Activated CD4-positive, alpha-beta T cell treated with anti-CD3 and anti-CD28 coated beads for 4 hours (primary cell): ENCODE measurements at places on chromosomes 7 and 10.

DNA sequence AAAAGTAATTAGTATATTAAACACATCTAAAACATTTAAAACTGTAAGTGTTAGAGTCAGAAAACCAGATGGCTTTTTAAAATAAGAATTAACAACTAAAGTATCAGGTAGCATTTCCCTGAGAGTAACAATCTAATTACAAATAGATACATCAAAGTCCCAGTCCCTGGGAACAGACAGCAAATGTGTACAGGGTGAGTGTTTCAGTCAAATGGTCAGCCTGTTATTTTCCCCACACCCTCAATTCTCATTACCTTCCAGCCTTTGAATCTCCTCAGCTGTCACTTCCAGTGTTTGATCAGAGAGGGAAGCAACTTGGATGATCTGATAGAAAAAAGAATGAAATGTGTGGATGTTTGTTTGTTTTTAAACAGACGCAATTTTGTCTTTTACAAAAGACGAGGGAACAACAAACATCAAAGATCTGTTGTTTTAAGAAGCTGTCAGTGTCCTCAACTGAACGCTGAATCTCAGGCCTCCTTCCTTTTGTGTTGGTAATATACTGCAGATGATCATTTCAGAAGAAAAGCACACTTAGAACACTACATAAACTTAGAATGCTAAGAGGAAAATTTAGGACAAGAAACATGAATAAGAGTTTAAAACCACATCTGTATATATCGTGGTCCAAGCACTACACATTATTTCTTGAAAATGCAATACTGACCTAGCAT lies 29.8 kb downstream of the CEP41 start:
- no peak for DNase-seq

GRCh38 chr7:103989785-103990767 lies 618 bp upstream of the RELN start:
- DNase-seq, result no peak

GRCh38 chr7:131527456-131527855 lies 29.0 kb downstream of the PODXL start:
- DNase-seq, result no peak

DNA sequence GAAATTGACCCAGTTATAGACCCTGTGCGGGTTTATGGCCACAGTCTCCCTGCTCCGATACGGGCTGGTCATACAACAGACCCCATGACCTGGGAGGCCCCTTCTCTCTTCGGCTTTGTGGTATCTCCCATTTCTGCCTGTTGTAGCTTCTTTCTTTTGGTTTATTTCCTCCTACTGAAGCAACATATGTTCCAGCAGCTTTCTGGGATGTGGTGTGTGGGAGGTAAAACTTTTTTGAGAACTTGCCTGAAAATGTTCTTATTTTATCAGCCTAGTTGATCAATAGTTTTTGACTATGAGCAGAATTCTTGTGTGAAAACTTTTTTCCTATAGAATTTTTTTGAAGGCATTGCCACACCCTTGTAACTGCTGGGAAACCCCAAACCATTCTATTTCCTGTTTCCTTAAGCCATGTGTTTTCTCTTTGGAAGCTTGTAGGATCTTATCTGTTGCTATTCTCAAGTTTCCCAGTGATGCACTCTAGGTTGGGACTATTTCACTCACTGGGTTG lies 80.0 kb downstream of the DAGLB start:
- no peak for DNase-seq

DNA sequence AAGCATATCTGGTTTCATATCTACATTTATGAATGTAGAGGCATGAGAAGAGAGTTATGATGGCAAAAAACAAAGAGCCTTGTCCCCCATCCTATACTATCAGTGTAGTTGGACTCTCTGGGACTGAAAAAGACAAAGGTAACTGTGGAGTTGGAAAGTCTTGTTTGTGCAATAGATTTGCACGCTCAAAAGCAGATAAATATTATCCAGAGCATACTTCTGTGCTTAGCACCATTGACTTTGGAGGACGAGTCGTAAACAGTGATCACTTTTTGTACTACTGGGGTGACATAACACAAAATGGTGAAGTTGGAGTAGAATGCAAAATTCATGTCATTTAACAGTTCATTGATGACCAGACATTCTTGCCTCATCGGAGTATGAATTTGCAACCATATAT lies 85.2 kb upstream of the EGFR start:
- no peak for DNase-seq

GRCh38 chr7:24963218-24963617 lies 16.8 kb downstream of the OSBPL3 start:
- DNase-seq, result peak; percentile 16

DNA sequence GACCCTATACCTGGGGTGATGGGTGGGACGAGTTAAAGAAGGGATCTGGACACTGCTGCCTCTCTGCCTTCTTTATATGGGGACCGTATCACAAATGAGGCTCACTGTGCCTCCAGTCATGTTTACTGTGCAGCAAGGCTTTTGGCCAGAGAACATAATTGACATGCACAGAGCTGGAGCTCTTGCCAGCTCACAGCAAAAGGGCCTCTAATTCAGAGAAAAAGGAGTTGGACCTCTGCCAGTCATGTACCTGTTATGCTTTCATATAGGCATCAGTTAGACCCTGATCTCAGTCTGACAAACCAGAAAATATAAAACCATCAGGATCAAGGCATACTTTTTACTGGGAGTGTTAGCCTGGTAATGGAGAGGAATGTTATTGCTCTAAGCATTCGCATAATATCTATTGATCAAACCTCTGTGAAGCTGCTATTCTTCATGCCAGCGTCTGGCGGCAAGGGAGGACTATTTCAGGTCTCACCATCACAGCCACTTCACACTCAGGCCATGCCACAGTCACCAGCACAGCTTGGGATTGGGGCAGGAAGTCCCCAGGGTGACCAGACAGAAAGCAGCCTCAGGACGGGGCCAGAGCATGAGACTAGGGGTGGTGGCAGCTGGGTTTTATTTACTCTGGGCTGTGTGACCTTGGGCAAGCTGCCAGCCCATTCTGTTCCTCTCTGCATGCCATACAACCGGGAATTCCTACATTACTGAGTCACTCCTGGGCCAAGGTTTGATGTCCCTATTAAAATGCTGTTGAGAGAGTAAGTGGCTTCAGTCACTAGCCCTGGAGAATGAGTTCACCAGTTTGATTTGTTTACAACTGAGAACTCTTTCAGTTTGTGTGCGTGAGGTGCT lies 90.1 kb downstream of the NPSR1 start:
- DNase-seq, result no peak

GRCh38 chr10:734481-734880 lies 45.0 kb upstream of the DIP2C start:
- DNase-seq, result no peak

DNA sequence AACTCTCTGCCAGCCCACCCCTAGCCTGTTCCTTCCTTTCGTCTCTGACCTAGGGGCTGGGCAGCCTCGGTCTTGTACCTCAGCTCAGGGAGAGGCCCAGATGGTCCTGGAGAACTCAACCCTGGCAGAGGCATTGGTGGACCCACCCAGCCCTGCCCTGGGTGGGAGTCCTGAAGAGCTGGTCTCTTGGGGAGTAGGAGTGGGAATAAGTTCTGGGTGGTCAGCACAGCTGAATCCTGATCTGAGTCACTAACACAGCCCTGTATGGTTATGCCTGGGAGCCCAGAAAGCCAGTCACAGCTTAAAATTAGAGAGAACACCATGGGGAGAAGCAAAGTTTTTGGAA lies 84.0 kb downstream of the SORBS1 start:
- no peak for DNase-seq

- no peak for DNase-seq
Observed at GRCh38 chr7:41536122-41536872, 166.6 kb downstream of the INHBA start.

DNA sequence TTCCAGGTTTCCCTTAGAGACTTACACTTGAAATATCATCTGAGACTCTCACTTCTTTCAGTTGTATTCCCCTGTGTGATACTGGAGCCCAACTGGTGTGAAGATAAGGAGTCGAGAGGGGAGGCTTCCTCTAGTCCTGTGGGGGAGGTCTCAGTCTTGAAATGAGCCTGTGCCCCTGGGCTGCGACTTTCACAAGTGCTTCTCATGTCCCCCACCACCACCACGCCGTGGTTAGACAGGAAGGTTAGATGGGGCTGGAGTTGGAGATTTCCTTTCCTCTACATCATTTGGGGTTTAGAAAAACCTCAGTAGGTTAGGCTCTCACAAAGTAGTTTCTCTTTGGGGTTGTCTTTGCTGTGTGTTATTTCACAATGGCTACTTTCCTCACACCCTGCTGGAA lies 25.6 kb upstream of the MKX start:
- DNase-seq, result no peak

GRCh38 chr7:158284121-158284520 lies 303.5 kb downstream of the PTPRN2 start:
- DNase-seq, result no peak

DNA sequence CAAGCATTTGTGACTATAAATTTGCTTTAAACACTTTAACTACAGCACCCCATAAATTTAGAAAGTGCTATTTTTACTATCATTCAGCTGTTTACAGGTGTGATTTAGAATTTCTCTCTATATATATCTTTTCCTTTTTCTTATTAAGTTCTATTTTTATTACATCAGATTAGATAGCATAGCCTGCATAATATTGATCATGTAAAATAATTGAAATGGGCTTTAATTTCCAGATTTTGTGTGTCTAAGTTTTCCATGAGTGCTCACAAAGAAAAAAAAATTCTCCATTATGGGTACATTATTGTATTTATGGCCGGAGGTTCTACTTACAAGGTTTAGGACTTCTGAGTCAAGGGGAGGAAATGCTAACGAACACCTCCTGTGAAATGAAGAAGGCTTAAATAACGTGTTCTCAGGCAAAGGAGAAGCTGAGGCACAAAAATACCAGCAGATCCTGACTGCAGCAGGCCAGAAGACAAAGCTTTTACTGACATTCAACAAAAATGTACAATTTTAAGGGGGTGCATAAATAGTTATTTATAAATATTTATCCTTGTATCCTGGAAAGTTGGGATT lies 114.2 kb downstream of the RNF133 start:
- DNase-seq, result no peak

DNA sequence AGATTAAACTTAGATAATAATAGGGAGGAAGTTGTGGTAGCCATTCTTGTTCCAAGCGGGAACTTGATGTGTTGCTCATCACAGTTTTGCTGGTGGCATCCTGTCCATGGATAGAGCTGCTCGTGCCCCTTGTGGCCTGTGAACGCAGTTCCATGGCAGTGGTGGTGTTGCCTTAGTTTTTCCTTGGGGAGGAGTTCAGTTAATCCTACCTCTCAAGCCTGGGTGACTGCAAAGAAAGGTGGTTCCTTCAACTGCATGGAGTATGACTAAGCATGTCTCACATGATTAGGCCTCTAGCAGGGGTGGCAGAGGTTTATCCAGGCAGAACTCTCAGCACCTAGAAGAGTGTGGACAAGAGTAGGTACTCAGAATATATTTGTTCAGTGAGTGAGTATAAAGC lies 99.7 kb downstream of the MAPK8 start:
- no peak for DNase-seq

GRCh38 chr7:159105832-159106811 lies 38.5 kb downstream of the VIPR2 start:
- DNase-seq, result no peak

GRCh38 chr7:99143521-99143852 lies 421 bp downstream of the SMURF1 start:
- no peak for DNase-seq

GRCh38 chr7:139645572-139646523 lies 122.4 kb downstream of the CLEC2L start:
- DNase-seq, result peak; percentile 91

- no peak for DNase-seq
Observed at GRCh38 chr10:43879162-43879561, 230.5 kb upstream of the ZNF32 start.

DNA sequence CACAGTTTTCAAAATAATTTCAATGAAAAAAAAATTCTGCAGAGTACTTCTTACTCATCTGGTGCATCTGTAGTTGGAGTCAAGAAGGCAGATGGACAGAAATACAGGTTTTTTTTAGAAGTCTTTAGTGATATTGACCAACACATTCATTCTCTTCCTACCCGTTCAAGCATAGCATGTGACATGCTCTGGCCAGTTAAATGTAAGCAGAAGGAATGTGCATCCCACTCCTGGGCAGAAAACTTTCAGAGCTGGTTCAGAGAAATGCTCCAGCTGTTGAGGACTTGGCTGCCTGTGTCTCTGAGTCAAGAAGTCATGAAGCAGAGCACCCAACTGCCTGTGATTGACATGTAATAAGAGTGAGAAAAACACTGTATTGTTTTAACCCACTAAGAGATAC lies 665.3 kb upstream of the IGFBP3 start:
- DNase-seq, result no peak

DNA sequence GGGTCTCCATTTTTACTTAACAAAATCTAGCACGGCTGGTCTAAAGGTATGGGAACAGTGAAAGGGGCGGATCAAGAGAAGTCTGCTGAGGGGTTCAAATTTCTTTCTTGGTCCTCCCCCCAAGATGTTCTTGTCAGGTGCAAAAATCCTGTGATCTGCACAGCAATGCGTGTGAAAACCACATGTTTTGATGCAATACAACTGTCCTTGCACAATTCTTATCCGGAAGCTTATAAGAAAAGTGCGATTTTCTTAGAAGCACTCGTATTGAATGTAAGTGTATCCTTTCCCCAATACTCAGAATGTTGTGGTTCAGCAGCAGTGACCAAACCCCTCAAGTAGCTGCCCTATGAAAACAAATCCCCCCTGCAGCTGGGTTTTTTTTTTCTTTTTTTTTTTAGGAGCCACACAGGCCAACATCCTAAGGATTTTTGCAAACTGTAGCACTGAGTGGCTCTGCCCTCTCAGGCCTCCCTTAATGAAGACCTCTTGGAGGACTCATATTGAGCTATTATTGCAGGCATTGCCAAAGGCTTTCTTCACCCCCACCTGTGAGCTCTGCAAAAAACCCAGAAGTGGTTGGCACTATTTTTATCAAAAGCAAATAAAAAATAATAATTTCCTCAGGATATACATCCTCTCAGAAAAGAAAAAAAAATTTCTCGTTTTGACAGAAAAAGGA lies 151.9 kb upstream of the ITGB1 start:
- no peak for DNase-seq

DNA sequence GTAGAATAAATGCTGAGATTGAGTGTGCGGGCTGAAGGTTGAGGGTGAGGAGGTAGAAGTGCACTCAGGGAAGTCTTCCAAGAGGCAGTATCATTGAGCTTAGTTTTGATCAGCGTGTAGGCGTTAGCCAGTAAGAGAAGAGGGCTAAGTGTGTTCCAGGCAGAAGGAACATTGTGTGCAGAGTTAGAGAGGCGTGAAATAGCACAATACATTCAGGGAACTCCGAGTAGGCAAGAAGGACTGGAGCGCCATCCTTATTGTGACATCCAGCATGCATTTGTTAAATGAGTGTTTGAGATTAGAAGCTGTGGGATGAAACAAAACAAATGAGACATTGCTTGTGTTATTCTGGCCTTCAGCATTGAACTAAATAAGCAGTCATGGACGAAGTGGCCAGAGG lies 140.9 kb upstream of the MKLN1 start:
- DNase-seq, result no peak

DNA sequence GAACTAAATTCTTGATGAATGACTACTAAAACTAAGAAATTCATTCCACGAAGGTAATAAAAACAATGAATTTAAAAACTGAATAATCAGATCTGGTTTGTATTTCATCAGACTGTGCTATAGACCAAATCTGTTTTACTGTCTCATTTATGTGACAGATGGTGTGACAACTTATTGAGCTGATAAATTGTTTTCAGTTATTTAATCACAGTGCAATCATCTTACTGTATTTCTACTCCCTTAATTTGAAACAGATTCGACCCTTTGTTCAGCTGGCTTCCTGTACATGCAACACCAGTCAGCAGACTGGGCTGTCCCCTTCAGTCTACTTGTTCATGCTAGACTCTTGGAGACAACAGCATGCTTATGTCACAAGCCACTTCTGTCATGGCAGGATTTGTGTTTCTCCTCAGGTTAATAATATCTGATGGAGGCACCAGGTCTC lies 150.9 kb downstream of the MBL2 start:
- DNase-seq, result no peak

- no peak for DNase-seq
Observed at GRCh38 chr10:6054884-6055283, 7.3 kb downstream of the IL2RA start.
